ENCODE measurements at places on chromosomes 2 and 18. TPM values are rescaled to one million over a fixed set of nuclear protein-coding genes. Genes with fewer than 3 reads are reported as not detected.
A peak's percentile ranks its signal among the peaks of the same experiment; 100 is the strongest.

Gene CNDP1
- total RNA-seq: not detected

Gene CFAP53
- 0.99 TPM for total RNA-seq

DNA sequence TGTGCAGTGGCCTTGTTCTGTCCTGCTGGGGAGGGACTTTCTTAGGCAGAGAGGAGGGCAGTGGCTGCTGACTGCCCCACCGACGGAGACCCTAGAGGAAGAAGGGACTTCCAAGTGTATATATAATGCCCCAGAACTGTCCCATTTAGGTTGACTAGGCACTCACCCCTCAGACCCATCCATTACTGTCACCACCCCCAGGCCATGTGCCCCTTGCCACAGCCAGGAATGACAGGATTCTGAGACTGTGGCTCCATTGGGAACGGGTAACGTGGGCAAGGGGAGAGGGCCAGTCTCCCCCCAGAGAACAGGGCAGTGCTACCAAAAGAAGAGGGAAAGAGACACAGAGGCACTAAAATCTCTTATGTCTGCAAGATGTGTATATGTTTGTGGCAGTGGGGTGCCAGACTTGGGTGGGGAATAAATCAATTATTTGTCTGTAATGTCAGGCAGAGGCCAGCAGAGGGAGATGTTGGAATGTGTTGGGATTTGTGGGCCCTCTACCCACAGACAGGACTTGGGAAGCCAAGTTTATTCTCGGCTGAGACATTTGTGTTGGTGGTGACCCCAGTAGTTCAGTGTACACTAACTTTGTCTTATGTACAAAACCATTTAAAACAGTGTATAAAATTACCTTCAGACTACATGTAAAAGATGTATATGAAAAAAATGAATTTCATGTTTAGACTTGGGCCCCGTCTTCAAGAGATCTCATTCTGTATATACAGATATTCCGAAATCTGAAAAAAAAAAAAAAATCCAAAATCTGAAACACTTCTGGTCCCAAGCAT lies 24.0 kb upstream of the TMEM37 start:
- DNase-seq: peak; percentile 42

DNA sequence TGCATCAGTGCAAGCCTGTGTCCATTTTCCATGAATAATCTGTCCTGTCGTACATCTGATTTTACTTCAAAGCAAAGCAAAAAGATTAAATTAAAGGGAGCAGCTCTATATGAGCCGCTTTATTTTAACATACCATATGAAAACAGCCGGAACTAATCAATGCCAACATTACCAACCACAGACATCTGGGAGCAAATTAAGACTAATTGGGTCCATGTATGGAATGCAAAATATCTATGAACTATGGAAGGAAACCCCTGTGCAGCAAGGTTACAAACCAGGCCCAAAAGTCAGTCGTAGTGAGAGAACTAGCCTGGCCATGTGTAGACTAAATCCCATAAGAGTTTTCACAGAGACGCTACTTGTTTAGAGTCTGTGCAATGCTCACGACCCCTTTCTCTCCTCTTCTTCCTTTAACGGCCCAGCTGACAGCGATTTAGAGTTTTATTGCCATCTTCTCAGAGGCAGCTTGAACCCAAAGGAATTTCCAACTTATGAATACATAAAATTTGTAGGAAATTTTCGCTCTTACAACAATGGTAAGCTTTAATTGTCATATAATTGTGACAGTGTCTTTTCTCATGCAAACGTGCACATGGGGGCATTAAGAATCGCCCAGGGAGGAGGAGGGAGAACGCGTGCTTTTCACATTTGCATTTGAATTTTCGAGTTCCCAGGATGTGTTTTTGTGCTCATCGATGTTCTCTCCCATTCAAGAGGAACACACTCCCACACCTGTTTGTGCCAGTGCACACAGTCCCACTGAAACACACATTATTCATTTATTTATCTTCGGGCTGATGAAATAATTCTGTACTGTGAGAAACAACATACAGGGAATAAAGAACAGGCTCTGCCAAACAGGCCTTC lies 52.9 kb upstream of the RPL31 start:
- peak; percentile 15 for DNase-seq

DNA sequence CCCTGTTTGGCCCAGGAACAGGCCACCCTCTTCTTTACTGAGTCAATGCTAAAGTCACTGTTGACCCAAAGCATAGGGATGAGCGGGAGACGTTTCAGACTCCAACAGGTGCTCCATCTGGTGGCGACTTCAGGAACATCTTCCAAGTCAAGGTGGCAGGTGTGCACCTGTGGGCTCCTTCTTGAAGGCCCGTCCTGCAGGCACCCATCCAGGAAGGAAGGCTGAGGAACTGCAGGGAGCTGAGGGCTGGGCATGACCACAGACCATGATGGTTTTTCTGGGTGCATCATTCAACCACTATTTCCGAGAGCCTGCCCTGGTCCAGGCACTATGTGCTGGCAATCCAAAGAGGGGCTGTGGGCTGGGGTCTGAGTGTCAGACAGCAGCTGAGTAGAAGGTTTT lies 142.8 kb downstream of the NDUFA10 start:
- peak; percentile 9 for DNase-seq

Measured in fibroblast of lung (primary cell).